ENCODE measurements at places on chromosomes 6 and 20.

DNA sequence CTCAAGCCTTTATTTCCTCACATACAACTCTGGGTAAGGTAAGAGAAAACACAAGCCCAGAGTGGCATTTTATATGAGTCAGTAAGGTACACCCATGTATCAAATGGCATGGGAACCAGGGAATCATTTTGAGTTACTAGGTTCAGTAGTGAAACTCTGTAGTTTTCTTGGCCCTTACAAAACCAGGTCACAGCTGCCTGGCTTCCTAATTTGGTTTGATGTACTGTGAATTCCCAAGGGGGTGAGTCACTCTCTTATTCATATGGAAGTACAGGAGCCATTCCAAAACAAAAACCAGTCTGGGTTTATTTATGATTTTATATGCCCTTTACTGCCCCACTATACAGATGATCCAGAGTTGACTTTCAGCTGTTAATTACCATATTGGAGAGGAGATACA lies 70.7 kb downstream of the PDE7B start:
- DNase-seq, result peak; percentile 73

DNA sequence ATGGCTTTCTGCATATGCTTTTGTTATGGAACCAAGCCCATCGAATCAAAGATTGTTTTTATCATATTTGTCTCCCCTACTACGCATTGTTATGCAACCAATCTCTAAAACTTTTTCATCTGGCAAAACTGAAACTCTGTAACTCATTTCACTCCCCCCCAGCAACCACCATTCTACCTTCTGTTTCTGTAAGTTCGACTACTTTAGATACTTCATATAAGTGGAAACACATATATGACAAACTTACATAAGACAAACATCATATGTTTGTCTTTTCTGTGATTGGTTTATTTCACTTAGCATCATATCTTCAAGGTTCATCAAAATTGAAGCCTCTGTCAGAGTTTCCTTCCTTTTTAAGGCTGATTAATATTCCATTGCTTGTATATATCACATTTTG lies 34.8 kb downstream of the CEP57L1 start:
- no peak for DNase-seq

DNA sequence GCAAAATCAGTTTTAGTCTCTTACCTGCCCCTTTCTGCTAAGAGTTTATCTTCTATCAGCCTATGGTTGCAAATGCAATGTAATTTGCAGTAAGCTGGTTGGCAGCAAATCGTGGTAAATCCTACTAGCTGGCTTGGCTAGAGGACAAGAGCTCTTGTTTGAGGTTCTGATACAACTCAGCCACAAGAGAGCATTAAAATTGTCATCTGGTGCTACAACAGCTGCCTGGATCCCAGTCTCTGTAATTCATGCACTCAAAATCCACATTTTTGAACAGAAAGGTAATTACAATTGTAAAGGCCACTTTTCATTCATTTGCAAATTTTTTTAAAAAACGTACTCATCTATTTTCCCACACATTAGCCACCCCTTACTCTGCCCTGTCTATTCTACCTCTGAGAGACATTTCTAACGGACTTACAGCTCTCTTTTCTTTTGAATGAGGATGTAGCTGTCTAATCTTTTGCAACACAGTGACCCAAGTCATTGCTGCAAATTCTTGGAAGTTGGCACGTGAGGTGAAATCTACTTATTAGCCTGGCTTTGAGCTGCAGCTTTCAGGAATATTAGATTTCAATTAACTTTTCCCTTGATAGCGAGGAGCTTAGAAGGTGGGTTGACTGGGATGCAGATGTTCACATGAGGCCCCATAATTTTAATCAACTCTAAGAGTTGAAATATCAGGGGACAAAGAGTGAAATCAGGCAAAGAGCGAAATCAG lies 54.0 kb upstream of the FAM184A start:
- DNase-seq, result no peak

DNA sequence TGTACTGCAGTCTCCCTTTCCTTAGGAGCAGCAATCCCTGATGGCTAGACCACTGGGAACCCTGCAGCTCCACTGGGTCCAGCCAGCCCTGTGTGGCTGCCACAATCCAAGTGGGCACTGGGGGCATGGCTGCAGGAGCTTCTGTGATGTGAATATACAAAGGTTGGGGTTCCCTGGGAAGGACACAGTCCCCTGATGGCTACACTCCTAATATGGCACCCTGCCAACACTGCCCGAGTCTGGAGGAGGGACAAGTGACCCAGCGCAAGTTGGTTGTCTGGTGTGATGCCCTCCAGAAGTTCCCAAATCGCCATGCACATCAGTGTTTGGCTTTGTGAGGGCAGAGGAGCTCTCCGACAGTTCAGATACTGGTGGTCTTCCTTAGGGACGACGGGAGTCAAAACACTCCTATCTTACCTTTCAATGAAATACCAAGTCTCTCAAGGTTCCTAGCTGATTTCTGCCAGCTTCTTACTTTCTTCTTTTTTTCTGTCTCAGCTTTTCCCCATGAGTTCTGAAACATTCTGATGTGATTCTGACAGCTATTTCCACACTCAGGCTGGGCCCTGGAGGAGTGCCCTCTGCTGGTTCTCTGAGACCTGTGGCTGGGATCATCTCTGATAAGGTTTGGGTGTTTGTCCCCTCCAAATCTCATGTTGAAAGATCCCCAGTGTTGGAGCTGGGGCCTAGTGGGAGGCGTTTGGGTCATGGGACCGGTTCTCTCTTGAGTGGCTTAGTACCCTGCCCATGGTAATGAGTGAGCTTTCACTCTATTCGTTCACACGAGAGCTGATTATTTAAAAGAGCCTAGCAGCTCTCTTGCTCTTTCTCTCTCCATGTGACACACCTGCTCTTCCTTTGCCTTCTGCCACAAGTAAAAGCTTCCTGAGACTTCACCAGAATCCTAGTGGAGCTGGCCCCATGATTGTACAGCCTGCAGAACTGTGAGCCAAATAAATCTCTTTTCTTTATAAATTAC lies 15.5 kb upstream of the ZFP57 start:
- DNase-seq, result peak; percentile 6

- peak; percentile 100 for DNase-seq
Measured at GRCh38 chr20:41003143-41003935, 25.3 kb upstream of the TOP1 start.

- no peak for DNase-seq
Measured at GRCh38 chr6:55239099-55239498, 64.8 kb downstream of the HCRTR2 start.

DNA sequence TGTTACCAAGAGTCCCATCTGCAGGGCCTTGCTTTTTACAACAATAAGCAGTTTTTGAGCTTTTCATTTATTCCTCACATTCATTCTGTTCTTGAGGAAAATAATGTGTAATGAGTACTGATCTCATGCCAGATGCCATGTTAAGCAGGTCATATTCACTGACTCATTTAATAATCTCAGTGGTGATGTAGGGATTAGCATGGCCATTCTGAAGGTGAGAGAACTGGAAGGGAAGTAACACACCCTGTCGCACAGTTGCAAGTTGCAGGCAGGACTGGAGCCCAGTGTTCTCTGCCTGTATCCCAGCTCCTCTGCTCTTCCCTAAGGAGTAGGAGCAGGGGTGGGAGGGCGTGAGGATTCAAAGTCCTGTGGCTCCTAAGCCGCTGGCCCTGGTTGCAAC lies 5.6 kb downstream of the PCIF1 start:
- peak; percentile 49 for DNase-seq

Data from RKO (cell line).